ENCODE measurements at places on chromosomes 16 and 17.

- DNase-seq = no peak
These were observed 15.2 kb downstream of the ALOX12B start for GRCh38 chr17:8072341-8072728.

- no peak for DNase-seq
These were observed 8.7 kb upstream of the CPD start for GRCh38 chr17:30369995-30370394.

DNA sequence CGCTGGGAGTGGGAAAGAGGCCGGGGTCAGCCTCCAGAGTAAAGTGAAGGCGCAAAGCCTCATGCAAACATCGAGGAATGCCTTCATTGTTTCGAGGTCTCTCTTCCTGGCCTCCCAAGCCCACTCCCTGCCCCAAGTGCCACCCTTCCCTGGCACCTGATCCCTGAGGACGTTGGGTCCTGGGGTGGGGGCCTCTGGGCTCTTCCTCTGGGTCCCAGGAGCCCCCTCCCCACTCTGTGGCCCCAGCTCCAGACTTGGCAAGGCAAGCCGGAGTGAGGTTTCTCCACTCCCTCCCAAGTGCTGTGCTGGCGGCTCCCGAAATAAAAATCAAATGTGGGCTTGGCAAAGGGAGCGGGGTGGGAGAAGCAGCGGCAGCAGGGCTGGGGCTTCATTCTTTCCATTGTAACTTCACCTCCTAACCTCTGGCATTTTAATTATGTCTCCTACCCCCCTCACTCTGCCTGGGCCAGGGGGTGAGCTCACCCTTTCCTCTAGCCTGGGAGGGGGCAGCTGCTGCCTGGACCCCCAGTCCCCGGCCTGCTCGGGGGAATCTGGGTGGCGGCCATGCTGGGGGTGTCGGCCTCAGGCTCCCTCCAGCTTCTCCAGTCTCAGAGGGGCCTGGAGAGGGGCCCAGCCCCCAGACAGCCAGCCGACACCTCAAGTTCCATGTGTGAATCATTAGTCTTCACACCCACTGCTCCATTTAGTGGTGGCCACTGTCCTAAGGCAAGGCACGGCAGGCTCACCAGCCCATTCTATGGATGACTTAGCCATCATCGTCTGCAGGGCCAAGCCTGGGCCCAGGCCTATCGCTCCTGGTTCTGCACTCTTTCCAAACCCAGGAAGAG lies 14.6 kb upstream of the TMEM92 start:
- DNase-seq = no peak

GRCh38 chr17:31733326-31733725 lies 125.7 kb downstream of the COPRS start:
- DNase-seq = no peak

DNA sequence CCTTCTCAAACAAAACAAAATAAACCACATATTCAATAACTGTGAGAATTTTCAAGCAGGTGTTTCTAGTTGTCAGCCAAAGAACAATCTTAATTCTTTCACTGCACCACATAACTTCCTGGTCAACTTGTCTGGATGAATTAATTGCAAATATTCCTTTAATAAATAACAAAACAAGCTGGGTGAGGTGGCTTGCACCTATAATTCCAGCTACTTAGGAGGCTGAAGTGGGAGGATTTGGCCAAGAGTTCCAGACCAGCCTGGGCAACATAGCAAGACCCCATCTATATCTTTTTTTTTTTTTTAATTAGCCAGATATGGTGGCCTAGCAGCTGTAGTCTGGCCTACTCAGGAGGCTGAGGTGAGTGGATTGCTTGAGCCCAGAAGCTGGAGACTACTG lies 17.0 kb upstream of the PPM1D start:
- no peak for DNase-seq

DNA sequence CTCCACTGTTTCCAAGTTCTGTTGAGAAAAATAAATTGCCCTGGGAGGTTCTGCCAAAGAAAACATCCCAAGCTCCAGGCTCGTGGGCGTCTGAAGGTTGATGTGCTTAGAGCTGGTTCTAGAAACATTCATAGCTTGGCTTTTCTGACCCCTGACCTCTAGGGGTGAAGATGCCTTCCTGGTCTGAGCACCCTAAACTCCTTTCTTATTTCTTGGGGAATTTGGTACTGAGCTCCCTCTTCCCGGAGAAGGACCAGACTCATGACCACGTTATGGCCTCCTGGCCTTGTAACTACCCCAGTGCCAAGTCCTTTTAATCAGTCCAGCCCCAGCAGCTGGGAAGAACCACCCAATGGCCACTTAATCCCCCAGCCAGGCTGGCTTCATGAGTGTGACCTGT lies 66.4 kb downstream of the MYH11 start:
- DNase-seq = no peak

All from inflammatory macrophage (primary cell).